ENCODE measurements at places on chromosomes 5 and 9.

DNA sequence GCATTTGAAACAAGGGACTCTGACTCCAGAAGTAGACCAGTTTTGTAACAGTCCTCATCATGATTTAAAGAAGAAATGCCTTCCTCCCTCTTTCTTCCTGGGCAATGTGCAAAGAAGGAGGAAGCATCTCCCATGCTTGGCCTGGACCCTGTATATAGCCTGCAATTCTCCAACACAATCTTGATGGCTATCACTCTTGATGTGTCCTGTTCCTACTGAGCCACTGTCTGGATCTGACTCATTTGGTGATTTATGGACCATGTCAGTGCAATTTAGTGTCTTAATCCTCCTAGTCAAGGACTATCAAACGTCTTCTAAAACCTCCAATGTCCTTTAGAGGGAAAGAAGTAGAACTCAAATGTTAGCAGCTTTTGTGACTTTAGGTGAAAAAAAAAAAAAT is 697.3 kb downstream of the TLR4 start:
- DNase-seq, result no peak

DNA sequence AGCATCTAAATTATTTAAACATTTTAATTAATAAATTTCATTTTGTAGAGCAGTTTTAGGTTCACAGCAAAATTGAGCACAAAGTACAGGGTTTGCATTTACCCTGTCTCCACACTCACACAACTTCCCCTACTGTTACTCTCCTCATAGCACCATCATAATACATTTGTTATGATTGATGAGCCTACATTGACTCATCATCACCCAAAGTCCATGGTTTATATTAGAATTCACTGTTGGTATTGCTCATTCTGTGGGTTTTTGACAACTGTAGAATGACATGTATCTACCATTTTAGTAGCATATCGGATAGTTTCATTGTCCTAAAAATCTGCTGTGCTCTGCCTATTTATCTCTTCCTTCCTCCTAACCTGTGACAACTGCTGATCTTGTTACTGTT is 411.1 kb upstream of the MPDZ start:
- no peak for DNase-seq

DNA sequence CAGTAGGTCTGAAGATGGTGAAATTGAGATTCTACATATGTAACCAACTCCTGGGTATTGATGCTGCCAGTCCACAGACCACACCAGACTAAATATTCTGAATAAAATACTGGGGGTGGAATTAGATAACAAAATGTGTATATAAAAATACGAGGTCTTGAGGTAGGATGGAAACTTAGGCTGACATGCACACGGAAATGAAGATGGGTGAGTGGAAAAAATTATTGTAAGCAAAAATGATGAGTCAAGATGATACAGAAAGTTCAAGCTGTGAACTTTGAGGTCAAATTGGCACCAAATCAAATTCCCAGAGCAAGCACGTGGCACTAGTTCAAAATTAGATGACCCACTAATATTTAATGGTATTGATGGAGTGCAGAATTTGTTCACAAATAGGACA is 713.4 kb upstream of the ACO1 start:
- DNase-seq, result no peak

- no peak for DNase-seq
Measured at GRCh38 chr9:289121-289520, 74.5 kb downstream of the DOCK8 start.

Data from activated naive CD8-positive, alpha-beta T cell treated with anti-CD3 and anti-CD28 coated beads, Interleukin-2, amount 10 ng/mL, durations not matched to agents 7 days and 5 days (primary cell).